ENCODE measurements at places on chromosomes 5 and 9.

GRCh38 chr5:28766565-28767158 lies 1728.3 kb upstream of the CDH9 start:
- DNase-seq = no peak

- no peak for DNase-seq
Observed at GRCh38 chr9:122097679-122098315, 4.7 kb upstream of the TTLL11 start.

DNA sequence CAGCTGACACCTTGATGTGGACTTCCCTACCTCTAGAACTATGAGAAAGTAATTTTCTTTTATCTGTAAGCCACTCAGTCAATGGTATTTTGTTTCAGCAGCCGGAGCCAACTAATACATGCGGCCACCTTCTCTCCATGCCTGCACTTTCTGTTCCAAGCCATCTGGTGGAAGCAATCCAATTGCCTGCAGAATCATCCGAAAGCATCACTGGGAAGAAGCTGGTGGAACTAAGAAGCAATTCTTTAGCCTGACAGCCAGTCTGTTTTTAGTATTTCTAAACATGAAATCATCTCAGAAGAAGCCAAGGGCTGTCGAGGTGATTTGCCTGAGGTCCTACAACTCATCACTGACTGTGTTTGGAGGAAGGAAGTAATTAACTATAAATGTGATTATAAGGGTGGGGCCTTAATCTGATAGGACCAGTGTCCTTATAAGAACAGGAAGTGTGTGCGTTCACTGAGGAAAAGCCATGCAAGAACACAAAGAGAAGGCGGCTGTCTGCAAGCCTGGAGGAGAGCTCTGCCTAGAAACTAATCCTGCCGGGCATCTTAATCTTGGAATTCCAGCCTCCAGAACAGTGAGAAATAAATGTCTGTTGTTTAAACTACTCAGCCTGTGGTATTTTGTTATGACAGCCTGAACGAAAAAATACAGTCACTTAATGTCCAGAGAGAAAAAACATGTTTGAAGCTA lies 49.1 kb downstream of the NXNL2 start:
- no peak for DNase-seq

DNA sequence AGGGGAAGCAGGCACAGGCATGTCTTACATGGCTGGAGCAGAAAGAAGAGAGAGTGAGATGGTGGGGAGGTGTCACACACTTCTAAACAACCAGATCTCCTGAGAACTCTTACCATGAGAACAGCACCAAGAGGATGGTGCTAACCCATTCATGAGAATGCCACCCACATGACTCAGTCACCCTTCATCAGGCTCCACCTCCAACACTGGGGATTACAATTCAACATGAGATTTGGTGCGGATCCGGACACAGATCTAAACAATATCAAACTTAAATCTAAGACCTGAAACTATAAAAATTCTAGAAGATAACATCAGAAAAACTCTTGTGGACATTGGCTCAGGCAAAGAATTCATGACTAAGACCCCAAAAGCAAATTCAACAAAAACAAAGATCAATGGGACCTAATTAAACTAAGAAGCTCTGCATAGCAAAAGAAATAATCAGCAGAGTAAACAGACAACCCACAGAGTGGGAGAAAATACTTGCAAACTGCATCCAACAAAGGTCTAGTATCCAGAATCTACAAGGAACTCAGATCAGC lies 65.4 kb downstream of the SPATA31C2 start:
- DNase-seq = no peak

GRCh38 chr9:122614362-122614761 lies at the start of gene OR1Q1:
OR1Q1 (plus strand) TSS chr9:122614738; CDS start chr9:122614738, 0 bp downstream.
- no peak for DNase-seq

GRCh38 chr9:21174671-21175070 lies 8.2 kb upstream of the IFNA21 start:
- no peak for DNase-seq
